ENCODE measurements at places on chromosomes 5 and 9. TPM values are rescaled to one million over a fixed set of nuclear protein-coding genes. Genes with fewer than 3 reads are reported as not detected.

DNA sequence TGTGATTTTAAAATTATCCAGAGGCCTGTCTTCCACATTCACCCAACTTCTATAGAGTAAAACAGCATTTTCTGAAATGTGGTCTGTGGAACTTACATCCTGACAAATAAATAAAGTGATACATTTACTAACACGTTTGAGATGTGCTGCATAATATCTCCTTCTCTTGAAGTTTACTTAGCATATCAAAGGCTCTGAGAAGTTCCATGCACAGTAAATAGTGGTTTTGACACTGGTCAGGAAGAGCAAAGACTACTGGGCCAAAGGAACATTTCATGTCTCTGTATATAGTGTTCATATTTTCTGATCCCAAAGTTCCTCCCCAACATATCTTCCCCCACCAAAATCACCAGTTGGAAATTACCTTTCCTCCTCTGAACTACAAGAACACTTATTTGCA, 30.5 kb upstream of the TARS1 start:
- no peak for DNase-seq

- DNase-seq, result no peak
Measured at GRCh38 chr9:94128580-94128979, 44.3 kb downstream of the PTPDC1 start.

DNA sequence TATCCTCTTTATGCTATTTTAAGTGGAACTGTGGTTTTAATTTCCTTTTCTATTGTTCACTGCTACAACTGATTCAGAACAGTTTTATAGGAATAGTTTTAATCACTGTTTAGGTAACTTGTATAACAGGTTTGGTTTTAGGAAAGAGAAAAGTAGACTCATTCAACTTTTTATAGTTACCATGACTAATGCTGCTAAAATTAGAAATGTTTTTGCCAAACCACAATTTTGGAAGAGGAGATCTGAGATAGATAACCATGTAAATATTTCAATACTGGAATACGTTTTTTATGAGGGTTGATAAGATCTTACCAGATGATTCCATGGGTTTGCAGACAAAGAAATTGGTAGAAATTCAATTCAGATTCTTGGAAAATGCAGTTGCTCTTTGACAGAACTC, 404.6 kb upstream of the ARRDC3 start:
- no peak for DNase-seq

- DNase-seq, result no peak
Measured at GRCh38 chr9:36665921-36666431, 93.3 kb downstream of the MELK start.

The TTC23L gene
- not detected for total RNA-seq

GRCh38 chr9:617445-618085, 223.9 kb upstream of the DMRT1 start:
- no peak for DNase-seq

GRCh38 chr5:134527156-134527960, 1.9 kb downstream of the JADE2 start:
- peak; percentile 88 for DNase-seq

- DNase-seq, result no peak
Measured at GRCh38 chr5:129853588-129853987, 50.7 kb upstream of the CHSY3 start.

The PLAA gene
- 39.9 TPM for total RNA-seq

DNA sequence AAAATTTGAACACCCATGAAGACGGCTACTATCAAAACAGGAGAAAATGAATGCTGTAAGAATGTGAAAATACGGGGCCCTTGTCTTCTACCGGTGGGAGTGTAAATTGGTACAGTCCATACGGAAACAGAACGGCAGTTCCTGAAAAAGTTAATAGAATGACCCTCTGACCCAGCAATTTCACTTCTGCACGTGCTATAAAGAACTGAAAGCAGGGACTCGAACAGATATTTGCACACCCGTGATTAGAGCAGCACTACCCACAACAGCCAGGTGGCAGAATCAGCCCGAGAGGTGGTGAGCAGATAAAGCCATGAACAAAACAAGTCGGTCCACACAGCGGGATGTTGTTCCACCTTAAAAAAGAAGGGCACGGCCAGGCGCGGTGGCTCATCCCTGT, 22.6 kb upstream of the SLC12A7 start:
- DNase-seq, result no peak

The ENTPD2 gene
- total RNA-seq, result 7.3 TPM

DNA sequence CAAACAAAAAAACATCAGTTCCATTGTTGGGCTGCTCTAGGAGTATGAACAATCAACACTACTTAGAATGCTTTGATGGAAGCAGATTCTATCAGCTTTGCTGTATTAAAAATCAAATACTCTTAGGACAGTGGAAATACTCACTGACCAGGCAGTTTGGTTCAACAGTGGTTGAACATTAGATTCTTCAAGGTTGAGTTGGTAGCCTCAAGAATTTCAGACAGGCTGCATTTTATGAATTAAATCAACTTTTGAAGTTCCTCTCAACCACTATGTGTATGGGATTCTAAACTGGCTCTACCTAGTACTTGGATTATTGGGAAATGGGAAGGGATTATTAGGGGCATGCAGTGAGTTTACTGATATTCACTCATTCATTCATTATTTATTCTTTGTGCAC, 35.0 kb downstream of the ACTBL2 start:
- no peak for DNase-seq

The SHLD3 gene
- total RNA-seq, result 5.7 TPM

DNA sequence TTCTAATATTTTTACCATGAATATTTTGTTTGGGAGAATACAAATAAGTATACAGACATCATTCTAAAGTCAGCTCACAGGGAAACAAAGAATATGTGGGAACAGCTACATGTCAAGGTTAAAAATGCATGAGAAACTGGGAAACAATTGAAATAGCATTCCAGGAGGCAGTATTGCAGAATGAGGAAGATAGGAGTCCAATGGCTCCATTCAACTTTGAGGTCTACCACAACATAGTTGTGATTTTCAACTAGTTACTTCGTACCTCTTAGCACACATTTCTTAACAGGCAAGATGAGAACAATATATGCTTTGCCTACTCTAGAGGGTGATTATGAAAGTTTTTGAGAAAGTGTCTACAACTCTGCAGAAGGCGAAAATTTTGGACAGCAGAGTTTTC, 35.2 kb upstream of the CAST start:
- no peak for DNase-seq

The SH2D3C gene
- 13.6 TPM for total RNA-seq

- DNase-seq, result no peak
Measured at GRCh38 chr5:174431504-174431903, 292.9 kb upstream of the MSX2 start.

- DNase-seq, result no peak
Measured at GRCh38 chr9:114120192-114121014, 21.3 kb upstream of the KIF12 start.

- no peak for DNase-seq
Measured at GRCh38 chr9:135920973-135921585, 13.7 kb upstream of the CAMSAP1 start.

- peak; percentile 56 for DNase-seq
Measured at GRCh38 chr5:134738963-134739661, 764 bp downstream of the CAMLG start.

The FBXW5 gene
- 95.9 TPM for total RNA-seq

The FOXD1 gene
- 5.1 TPM for total RNA-seq

DNA sequence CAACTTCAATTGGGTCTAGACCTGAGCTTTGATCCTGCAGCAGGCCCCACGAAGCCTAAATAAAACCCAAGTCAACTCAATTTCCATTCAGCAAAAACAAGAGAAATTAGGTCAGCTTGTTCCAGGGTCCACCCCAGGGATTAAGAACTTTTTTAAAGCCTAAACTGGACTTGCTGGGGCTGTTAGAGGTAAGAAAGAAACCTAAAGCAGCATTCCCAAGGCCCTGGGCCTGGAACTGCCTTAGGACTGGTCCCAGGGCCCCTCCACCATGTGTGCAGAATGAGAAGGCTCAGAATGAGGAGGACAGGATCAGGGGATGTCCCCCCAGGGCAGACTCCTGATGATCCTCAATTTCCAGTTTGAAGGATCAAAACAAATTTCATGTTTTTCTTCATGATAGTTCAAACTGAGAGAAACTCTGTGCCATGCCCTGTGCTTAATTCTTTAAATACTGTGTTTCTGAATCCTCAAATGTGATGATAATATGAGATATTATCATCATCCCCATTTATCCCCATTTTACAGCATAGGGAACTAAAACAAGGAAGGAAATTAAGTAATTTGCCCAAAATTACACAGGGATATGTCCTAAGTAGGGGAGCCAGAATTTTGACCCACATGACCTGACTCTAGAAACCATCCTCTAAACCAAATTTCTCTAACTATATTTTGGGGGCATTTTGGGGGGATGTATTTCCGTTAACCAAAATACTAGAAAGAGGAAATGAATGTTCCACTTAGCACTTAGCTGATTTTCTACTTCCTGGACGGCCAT, 64.5 kb downstream of the DENND1A start:
- no peak for DNase-seq

DNA sequence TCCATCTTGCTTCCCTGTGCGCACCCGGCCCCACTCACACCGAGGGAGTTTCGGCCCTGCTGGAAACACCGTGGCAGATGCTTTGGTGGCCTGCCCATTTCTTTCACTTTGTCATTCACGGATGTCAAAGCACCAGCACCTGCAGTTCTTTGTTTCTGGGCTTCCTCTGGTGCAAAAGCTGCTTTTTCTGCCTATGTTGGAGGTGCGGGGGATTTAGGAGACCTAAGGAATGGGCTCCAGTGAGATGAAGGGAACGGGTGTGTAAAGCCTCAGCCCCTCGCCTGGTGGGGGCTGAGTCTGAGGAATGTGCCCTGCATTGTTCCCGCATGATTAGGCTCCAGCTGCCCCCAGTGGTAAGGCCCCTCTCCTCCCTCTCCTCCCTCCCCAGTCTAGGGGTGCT, 62.3 kb downstream of the THBS4 start:
- no peak for DNase-seq

- peak; percentile 84 for DNase-seq
Measured at GRCh38 chr9:95103871-95104580, 213.5 kb downstream of the FANCC start.

- DNase-seq, result no peak
Measured at GRCh38 chr9:93677048-93677571, 100.7 kb downstream of the PHF2 start.

The IL5 gene
- total RNA-seq, result not detected

DNA sequence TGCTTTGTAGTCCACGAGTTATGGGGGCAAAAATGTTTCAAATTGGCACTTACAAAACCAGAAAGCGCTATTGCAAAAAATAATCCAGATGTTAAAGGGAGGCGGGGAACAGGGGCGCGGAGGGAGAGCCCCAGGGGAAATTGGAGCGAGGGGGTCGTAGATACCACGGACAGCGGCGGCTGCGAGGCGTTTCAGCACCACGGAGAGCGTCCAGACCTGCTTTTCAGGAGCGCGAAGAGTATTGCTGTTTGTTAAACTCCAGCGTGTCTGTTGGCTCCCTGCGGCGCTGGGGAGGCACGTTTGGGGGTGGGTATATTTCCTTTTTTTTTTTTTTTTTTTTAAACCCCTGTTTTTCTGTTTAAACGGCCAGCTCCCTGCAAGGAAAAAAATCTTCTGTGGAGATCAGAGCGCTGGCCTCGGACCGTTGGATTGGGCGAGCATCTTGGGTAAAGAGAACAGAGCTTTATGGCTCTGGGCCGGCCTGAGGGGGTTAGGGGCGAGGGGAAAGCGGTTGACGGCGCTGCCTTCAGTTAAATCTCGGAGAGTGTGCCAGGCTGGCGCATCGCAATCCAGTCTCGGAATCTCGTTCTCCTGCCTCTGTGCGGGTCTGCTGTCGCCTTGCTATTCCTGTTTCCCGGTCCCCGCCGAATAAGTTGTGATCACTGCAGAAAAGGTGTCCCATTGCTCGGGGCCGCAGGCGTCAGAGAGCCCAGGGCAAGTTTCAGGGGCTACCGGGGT, at the start of gene GLRA1:
Gene GLRA1, minus strand, starts transcription at position 288 of the 738 bp plus-strand sequence. CDS start 302 bp downstream, outside the sequence.
- DNase-seq, result peak; percentile 86

The C5orf52 gene
- not detected for total RNA-seq

DNA sequence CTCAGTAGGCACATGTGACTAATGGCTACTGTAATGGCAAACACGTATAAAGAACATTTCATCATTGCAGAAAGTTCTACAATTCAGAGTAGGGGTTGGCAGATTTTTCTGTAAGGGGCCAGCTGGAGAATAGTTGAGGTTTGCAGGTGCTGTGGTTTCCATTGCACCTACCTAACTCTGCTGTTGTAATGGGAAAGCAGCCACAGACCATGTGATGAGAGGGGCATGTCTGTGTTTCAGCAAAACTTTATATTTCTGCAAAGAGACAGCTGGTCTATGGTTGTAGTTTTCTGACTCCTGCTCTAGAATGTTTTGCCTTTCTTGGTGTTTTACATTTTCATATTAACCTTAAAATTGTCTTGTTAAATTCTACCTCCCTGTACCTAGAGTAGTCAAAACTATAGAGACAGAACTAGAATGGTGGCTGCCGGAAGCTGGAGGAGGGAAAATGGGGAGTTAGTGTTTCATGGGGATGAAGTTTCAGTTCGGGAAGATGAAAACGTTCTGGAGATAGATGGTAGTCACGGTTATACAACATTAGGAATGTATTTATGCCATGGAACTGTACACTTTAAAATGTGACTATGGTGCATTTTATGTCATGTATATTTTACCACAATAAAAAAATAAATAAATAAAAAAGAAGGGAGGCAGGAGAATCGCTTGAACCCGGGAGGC, 44.3 kb downstream of the NUP214 start:
- no peak for DNase-seq

The FSD1L gene
- total RNA-seq, result 28.2 TPM

- DNase-seq, result peak; percentile 86
Measured at GRCh38 chr9:128554155-128554862, 1.9 kb downstream of the SPTAN1 start.

DNA sequence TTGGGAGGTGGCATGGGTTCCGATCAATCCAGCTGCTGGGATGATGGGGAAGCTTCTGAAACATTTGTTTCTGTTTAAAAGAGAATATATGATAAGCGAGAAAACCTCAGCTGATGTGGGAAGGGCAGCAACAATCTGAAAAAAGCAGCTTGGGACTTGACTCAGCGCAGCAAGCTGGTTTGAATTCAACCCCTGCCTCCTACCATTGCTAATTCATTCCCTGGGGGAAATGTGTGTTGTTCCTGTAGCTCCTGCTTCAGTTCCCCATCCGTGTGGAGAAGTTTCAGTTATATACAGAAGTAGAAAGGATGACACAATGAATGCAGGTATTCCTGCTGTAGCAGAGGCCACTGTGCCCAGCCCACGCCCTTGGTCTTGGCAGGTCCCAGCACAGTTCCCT, 145.1 kb downstream of the NXNL2 start:
- no peak for DNase-seq

DNA sequence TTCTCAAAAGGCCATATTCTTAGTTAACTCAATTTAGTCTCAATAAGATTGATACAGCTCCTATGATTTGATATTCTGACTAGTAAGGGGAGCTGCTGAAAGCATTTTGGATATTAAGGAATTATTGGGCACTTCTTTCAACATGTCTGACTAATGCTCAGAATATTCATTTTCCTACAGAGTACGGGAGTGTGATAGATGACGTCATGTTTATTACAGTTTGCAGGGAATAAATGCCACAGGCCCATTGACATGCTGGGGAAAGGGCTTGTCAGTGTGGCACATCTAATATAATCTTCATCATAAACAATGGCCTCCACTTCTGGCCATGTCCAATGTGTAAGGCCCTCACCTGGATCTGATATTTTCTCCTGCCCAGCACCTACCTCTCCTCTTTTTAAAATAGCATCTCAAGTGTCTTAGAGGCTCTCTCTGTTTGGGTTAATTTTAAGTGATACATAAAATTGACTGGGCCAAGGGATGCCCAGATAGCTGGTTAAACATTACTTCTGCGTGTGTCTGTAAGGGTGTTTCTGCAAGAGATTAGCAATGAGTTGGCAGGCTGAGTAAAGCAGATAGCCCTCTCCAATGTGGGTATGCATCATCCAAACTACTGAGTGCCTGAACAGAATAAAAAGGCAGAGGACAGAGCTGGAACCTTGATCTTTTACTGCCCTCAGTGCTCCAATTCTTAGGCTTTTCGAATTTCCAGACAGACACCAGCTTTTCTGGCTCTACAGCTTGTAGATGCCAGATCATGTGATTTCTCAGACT, 99.3 kb downstream of the SLC24A2 start:
- no peak for DNase-seq

Measured in tongue (tissue), 3 donors.